ENCODE measurements at places on chromosomes 7 and 10.

- no peak for DNase-seq
Observed at GRCh38 chr7:142039231-142039630, 43.6 kb downstream of the MGAM start.

- no peak for DNase-seq
Observed at GRCh38 chr7:136502162-136502561, 366.3 kb upstream of the CHRM2 start.

GRCh38 chr10:124223711-124224085, 130.3 kb upstream of the CHST15 start:
- no peak for DNase-seq

GRCh38 chr10:79152423-79152817, 83.7 kb downstream of the ZMIZ1 start:
- DNase-seq: no peak

- DNase-seq: no peak
Observed at GRCh38 chr7:156903232-156903909, 10.4 kb upstream of the LMBR1 start.

DNA sequence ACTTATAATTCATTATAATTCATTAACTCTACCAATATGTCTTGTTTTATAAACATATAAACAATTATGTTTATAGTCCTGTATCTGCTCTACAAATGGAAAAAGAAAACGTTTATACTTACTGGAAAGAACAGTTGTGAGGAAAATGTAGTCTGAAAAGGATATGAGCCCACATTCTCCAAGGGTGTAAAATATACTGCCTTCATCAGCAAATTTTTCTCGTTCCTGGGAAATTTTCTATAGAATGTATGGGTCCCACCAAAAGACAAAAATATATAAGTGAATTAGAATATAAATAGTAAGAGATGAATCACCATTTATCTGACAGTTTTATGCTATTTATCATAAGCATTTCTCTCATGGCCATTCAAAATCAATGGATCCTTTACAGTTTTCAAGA, 117.8 kb downstream of the MICU1 start:
- no peak for DNase-seq

- peak; percentile 43 for DNase-seq
Observed at GRCh38 chr10:86413046-86413728, 46.6 kb upstream of the GRID1 start.

- no peak for DNase-seq
Observed at GRCh38 chr10:99659868-99660366, 608 bp downstream of the ENTPD7 start.

GRCh38 chr7:134515569-134516468, 11.5 kb upstream of the AKR1B10 start:
- DNase-seq: peak; percentile 86

DNA sequence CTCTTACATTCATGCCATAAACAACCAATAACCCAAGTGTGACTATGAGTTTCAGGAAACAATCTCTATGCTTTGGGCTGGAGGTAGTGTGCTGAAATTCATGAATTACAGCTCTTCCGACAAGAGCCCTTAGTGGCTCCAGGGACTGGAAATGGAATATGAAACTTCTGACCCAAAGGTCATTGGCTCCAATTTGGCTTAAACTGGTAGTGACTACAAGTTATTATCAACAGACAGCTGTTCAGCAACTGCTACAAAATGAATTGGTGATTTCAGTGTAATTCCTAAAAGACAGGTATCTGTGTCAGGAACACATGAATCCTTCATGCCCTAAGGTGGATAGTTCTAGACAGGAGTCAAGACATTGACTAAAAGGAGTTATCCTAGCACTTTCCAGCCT, 745.4 kb downstream of the PHTF2 start:
- DNase-seq: no peak

DNA sequence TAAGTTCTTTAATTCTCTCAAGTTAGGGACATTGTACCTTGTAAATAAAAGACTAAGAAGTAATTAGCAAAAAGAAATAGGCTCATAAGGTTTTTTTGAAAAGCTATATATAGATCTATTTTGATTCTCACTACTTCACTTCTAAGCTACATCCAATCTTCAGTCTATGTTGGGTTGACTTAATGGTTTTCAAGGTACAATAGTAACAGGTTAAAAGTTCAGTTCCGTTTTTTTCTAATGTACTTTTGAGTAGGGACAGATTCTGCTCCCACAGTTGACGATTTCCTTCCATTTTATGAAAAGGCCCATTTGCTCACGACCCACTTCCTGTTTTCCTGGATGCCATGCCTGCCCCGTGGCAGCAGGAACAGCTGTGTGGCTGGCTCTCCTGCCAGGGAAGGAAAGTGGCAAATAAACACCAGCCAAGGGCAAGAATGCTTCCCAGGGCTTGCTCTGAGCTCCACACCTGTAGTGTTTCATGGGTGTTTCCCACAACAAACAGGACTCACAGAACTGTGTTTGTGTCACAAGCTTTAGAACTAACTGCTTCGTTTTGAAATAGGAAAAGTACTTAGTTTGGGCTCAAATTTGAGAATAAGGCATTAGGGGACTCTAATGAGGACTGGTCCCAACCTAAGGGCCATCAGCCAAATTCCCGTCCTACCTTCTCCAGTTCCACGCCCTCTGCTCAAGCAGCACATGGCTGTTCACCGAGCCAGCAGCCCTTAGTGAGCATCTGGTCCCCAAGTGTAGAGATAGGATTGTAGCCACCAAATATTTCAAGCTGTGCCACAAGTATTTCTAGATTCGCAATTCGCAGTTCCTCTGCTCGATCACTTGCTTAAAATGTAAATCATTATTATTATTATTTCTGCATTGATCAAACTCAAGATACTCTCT, 240.7 kb downstream of the COBL start:
- no peak for DNase-seq

GRCh38 chr7:137388916-137389315, 45.4 kb upstream of the PTN start:
- no peak for DNase-seq

DNA sequence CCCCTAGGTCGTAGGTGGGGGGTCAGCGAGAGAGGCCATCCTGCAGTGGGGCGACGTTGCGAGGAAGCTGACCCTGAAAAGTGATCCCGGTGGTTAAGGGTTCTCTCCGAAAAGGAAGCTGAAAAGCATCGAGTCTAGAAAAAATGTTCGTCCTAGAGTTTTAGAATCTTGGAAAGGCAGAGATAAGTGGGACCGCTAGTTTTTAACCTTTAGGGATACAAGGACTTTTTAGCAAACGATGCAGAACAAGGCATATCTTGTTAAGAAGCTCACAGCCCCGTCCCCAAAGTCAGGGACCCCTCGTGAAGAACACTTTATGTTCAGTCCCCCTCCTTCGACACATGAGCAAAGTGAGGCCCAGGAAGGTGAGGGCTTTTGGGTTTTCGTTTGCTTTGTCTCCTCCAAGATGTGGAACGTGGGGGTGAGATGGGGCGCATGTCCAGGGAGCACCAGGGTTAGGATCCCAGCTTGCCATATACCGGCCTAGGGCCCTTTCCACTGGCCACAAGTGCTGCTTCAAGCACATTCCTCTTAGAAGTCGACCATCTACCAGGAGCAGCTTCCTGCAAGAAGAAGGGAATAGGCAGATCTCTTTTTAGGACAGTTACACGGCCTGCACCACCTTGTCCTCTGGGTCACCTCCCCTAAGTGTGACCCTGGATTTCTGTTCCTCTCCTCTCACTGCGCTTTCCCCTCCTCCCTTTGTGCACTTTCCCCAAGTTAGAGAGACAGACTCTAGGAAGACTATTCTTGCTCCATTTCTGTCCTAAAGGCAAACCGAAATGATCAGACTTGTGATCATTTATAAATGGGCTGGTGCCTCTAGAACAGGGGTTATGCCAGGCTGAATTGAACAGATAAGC, 969 bp downstream of the SLC35G1 start:
- peak; percentile 24 for DNase-seq

GRCh38 chr7:26645121-26645520, 219.3 kb downstream of the SKAP2 start:
- DNase-seq: no peak

GRCh38 chr10:4686644-4686996, 139.4 kb upstream of the AKR1E2 start:
- peak; percentile 41 for DNase-seq

DNA sequence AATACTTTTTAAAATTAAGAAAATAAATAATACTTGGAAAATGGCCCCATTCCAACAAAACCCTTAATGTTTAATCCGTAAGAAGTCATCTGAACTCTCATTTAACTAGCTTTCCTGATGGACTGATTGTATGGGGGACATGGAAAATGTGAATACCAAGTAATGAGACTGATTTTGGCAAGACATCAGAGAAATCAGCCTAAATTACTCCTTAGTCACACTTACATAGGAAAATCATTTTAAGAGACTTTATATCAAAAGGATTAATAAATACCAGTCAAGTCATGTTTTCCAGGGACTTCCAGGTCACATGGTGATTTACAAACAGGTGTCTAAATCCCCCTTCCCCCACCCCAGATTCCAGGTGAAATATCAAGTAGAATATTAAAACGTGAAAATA, 58.2 kb downstream of the GRM8 start:
- no peak for DNase-seq

DNA sequence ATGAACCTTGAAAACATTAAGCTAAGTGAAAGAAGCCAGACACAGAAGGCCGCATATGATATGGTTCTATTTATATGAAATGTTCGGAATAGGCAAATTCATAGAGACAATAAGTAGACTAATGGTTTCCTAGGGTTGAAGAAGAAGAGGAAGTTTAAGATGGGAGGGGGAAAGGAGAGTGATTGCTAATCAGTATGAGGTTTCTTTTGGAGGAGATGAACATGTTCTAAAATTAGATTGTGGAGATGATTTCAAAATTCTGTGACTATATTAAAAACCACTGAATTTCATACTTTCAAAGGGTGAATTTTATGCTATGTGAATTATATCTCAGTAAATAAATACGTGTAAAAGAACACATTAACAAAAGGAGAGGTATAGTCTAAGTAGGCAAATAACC, 176.4 kb upstream of the HPS1 start:
- DNase-seq: no peak

- DNase-seq: no peak
Observed at GRCh38 chr7:33789871-33790630, 115.3 kb upstream of the BMPER start.

GRCh38 chr10:124998624-124999291, 56.8 kb downstream of the ZRANB1 start:
- no peak for DNase-seq

- no peak for DNase-seq
Observed at GRCh38 chr7:19113855-19114550, 3.4 kb downstream of the TWIST1 start.

DNA sequence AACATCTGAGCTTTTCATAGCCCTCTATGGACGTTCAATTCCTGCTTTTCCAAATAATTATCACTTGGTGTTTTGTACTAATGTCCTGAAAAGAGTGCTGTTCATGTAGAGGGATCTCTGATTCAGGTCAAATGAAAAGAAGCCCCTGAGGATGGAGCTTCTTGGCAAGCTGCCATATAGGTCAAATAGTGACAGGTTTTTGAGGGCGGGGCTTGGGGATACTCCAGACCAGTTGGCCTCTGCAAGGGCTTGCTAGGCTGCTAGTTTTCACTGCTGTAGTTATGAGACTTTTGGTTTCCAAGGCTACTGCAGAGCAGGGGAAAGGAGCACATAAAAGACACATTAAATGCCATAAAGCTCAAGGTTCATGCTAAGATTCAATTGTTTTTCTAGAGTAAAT, 257.2 kb upstream of the CACNA2D1 start:
- DNase-seq: no peak

- no peak for DNase-seq
Observed at GRCh38 chr10:11901833-11902475, 78.8 kb downstream of the PROSER2 start.

DNA sequence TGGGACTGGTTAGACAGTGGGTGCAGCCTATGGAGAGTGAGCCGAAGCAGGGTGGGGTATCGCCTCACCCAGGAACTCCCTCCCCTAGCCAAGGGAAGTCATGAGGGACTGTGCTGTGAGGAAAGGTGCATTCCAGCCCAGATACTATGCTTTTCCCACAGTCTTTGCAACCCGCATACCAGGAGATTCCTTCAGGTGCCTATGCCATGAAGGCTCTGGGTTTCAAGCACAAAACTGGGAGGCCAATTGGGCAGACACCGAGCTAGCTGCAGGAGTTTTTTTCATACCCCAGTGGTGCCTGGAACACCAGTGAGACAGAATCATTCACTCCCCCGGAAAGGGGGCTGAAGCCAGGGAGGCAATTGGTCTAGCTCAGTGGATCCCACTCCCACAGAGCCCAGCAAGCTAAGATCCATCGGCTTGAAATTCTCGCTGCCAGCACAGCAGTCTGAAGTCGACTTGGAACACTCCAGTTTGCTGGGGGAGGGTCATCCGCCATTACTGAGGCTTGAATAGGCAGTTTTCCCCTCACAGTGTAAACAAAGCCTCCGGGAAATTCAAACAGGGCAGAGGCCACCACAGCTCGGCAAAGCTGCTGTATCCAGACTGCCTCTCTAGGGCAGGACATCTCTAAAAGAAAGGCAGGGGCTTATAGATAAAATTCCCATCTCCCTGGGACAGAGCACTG, 141.4 kb downstream of the TFEC start:
- DNase-seq: no peak

- DNase-seq: no peak
Observed at GRCh38 chr10:18664841-18665478, 5.7 kb downstream of the ARL5B start.

DNA sequence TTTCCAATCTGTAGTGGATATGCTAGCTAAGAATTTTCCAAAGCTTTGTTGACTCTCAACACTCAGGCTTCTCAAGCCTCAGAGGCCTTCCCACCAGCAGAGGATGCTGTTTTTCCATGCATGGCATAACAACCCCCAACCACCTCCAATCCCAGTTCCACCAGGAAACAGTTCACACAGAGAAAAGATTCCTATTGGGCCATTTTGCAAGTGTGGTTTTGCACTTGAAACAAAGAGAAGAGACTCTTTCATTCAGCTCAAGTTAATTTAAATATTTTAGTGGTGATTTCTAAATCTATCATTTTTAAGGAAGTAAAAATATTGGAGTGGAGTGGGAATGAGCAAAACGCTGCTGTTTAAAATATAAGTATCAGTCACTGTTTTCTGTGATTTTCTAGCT, 105.6 kb upstream of the COL1A2 start:
- peak; percentile 87 for DNase-seq

GRCh38 chr10:70812814-70813213, 2.9 kb upstream of the SGPL1 start:
- DNase-seq: no peak

DNA sequence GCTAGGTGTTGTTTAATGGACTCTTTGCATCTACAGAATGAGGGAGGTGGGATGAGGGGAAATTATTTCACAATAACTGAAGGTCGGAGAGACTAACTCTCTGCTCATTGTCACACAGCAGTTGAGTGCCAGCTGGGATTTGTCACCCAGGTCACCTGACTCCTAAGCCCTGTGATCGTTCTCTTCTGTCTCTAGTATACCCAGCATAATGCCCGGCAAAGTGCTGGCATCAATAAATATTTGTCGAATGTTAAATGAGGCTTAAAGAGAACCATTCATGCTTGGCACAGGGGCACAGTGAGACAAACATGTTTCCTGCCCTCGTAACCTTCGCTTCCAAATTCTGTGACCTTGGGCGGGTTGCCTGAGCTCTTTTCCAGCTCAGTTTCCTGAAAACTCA, 70.8 kb downstream of the TCF7L2 start:
- no peak for DNase-seq

- DNase-seq: peak; percentile 87
Observed at GRCh38 chr7:38318803-38319416, 45.5 kb upstream of the TARP start.

- no peak for DNase-seq
Observed at GRCh38 chr7:23135755-23136154, 30.2 kb downstream of the KLHL7 start.
